NCI-H1092 (cell line): ENCODE measurements at places on chromosomes 11 and 22.

GRCh38 chr11:46865340-46865739 lies 19.3 kb upstream of the CKAP5 start:
- DNase-seq: no peak

GRCh38 chr11:96366024-96366423 lies 23.0 kb upstream of the MAML2 start:
- DNase-seq: no peak

- no peak for DNase-seq
Measured at GRCh38 chr11:19087658-19088057, 27.1 kb upstream of the MRGPRX2 start.

- DNase-seq: no peak
Measured at GRCh38 chr11:102413497-102413896, 39.1 kb downstream of the TMEM123 start.

DNA sequence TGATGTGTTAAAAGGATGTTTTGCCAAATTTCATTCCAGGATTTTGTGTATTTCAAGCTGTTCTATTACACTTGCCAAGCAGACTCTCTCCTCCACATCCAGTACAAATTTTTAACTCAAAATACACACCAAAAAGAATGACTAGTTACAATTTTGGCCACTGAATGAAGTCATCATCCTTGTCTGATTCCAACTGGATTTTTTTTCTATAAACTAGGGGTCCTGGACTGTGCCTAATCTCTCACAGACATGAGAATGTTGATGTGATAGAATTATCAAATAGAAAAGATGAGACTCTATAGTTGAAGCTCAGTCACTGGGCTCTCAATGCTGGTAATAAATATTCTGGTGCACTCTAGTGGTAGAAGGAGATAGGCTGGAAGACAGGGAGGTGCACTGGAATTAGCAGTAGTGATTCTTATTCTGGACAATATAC lies 85.8 kb downstream of the FANCF start:
- peak; percentile 35 for DNase-seq

- no peak for DNase-seq
Measured at GRCh38 chr11:122627745-122628144, 27.8 kb upstream of the UBASH3B start.

- DNase-seq: no peak
Measured at GRCh38 chr11:82663535-82663934, 70.1 kb downstream of the FAM181B start.

- DNase-seq: no peak
Measured at GRCh38 chr11:66688561-66689534, 11.2 kb upstream of the RBM4B start.

- DNase-seq: no peak
Measured at GRCh38 chr11:57622263-57622662, 24.8 kb downstream of the SERPING1 start.

GRCh38 chr11:118663381-118663780 lies 16.1 kb downstream of the TREH start:
- no peak for DNase-seq

- DNase-seq: peak; percentile 49
Measured at GRCh38 chr22:33081686-33082590, 23.8 kb upstream of the SYN3 start.

GRCh38 chr22:47091246-47091651 lies 328.8 kb downstream of the TBC1D22A start:
- no peak for DNase-seq

- DNase-seq: no peak
Measured at GRCh38 chr22:40965936-40966725, 15.0 kb downstream of the RBX1 start.

DNA sequence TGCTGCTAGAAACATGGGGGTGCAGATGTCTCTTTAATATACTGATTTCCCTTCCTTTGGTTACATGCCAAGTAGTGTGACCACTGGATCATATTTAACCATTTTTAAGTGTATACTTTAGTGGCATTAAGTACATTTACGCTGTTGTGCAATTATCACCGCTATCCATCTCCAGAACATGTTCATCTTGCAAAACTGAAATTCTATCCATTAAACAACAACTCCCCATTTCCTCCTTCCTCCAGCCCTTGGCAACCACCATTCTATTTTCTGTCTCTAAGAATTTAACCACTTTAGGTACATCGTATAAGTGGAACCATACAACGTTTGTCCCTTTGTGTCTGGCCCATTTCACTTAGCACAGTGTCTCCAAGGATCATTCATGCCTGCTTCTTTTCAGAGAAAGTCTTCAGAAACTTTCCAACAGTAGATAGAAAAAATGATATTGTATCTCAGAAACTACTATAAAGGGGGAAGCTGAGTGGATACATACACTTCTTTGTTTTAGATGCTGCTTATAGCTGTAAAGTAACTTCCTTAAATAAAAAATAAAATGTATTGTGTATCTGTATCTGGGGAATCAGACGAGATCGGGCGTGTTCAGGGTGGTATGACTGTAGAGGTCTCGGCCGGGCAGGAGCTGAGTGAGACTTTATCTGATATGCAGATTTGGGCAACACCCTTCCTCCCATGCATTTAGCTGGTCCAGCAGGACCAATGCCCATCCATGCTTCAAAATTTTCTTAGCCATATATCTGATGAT lies 44.6 kb upstream of the ZBED5 start:
- no peak for DNase-seq

DNA sequence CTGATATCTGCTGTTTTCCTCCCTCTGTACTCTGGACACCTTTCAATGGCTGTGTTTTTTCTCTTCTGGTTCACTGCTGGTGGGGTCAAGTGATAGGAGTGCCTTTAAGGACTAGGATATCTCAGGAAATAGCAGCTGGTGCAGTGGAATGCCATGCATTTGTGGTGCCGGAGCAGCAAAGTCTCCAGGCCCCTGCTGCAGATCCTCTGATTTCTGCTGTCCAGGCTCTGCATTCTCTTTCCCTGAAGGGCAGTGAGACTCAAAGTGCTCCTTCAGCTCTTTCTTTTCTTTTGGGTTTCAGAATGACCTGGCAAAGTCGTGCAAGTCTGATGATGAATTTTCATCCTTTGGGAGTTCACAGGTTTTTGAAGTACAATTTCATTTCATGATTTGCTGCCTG lies 774.3 kb downstream of the FAM181B start:
- no peak for DNase-seq

GRCh38 chr11:9617940-9618339 lies 44.5 kb downstream of the WEE1 start:
- DNase-seq: no peak

GRCh38 chr22:37194750-37195149 lies 6.7 kb upstream of the C1QTNF6 start:
- no peak for DNase-seq

- no peak for DNase-seq
Measured at GRCh38 chr22:37088108-37088605, 21.4 kb downstream of the TMPRSS6 start.

GRCh38 chr22:48906216-48906835 lies 921.3 kb downstream of the BRD1 start:
- DNase-seq: no peak
